DMS79 (cell line): ENCODE measurements at places on chromosomes 6 and 20.

DNA sequence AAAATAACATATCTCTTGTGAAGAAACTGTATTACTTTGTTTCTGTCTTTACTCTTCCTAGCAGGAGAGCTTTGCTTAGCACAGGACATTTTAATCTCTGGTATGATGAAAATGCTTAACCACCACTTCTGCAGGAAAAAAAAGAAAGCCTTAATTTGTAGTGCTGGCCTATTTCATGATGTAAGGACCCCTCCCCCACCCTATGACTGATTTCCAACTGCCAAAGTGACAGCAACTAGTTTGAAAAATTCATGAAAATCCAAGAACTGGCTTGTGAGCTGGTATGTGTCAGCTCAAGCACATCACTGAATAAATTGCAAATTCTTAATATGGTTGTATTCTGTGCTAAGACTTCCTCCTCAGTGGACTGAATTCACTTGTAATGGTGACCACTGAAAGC is 125.3 kb downstream of the REV3L start:
- DNase-seq = no peak

GRCh38 chr20:17761604-17762003 is 61.8 kb downstream of the BANF2 start:
- DNase-seq = no peak

DNA sequence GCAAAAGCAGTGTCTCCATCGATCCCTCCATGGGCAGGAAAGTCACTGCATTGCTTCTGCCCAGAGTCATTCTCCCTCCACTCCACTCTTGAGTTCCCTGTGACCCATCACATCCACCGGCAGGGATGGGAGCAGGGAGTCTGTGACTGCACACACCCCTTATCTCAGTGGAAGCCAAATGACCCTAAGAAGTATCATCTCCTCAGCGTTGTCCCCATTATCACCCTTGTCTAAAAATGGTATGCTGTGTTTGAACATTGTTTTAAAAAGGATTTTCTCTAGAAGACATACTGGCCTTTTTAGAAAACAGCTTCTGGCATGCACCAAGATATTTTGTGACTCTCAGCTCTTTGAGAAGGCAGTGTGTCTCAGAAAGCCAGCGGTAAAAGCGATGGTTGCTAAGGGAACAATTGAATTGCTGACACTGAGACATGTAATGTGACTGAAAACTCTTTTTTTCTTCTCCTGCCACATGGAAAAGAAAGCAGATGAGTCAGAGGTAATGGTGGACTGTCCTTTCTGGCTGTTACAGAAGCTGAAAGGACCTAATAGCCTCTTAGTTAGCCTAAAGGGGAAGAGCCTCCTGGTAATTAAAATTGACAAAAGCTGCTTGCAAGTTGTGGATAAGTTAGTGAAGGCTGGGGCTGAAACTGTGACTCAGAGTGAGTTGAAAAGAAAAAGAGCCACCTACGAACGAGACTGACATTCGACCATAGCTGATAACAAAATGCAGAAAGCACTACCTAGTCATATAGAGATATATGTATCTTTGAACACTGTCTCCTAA is 120.5 kb downstream of the MAP3K7 start:
- no peak for DNase-seq

DNA sequence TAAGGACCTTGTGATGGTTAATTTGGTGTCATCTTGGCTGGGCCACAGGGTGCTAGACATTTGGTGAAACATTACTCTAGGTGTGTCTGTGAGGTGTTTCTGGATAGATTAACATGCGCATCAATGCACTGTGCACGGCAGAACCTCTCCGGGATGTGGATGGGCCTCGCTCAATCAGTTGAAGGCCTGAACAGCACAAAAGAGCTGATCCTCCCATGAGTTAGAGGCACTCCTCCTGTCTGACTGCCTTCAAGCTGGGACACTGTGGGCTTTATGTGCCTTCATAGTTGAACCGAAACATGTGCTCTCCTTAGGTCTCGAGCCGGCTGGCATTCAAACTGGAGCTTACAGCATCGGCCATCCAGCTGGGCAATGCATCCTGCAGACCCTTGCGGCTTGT is 88.8 kb downstream of the HUS1B start:
- no peak for DNase-seq

DNA sequence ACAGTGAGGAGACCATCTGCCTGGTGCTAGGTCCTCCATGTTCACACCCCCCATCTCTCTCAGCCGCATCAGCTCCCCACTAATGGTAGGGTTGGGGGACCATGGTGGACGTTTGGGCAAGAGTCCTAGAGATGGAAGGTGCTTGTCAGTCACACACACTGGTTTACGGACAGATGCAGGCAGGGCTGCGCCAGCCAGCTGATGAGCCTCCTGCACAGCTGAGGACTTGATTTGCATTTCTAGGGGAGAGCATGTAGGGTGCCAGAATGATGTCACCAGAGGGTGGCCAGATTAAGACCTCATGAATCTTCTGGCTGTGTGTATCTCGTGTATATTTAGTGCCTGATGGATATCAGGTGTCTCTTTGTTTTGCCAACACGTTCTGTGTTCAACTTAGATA is 28.6 kb downstream of the CST8 start:
- no peak for DNase-seq

DNA sequence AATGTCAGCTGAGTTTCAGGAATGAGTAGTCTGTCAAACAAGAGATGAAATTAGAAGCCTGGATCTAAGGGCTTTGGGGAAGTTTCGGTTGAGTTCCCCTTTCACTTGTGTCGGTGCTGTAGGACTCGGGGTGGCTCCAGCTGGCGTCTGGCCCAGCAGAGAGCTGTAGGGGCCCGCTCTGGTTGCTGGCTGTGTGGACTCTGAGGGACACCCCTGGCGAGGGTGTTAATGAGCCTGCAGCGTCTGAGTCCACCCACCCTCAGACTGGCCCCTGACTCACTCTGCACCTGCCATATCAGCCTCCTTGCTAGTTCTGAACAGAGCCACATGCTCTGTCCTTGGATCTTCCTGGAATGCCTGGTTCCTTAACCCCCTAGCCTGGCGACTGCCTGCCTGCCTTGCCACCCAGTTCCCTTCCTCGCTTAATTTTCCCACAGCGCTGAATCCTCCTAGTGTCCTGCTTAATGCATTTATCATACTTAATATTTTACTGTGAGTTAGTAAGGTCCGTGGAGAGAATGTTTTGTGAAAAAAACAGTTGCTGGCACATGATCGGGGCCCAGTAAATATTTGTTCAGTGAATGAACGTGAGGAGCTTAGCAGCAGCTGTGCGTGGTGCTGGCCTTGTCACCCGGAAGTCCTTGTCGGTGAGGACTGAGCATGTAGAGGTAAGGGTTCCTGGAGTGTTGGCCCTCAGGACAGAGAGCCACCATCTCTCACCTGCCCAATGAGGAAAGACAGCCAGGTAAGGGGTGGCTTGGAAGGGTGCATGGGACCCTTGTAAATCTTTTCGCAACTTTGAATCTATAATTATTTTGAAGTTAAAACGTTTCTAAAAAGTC is 1.6 kb downstream of the DNAJC5 start:
- DNase-seq = peak; percentile 78

GRCh38 chr20:8305449-8305978 is 173.4 kb downstream of the PLCB1 start:
- no peak for DNase-seq

DNA sequence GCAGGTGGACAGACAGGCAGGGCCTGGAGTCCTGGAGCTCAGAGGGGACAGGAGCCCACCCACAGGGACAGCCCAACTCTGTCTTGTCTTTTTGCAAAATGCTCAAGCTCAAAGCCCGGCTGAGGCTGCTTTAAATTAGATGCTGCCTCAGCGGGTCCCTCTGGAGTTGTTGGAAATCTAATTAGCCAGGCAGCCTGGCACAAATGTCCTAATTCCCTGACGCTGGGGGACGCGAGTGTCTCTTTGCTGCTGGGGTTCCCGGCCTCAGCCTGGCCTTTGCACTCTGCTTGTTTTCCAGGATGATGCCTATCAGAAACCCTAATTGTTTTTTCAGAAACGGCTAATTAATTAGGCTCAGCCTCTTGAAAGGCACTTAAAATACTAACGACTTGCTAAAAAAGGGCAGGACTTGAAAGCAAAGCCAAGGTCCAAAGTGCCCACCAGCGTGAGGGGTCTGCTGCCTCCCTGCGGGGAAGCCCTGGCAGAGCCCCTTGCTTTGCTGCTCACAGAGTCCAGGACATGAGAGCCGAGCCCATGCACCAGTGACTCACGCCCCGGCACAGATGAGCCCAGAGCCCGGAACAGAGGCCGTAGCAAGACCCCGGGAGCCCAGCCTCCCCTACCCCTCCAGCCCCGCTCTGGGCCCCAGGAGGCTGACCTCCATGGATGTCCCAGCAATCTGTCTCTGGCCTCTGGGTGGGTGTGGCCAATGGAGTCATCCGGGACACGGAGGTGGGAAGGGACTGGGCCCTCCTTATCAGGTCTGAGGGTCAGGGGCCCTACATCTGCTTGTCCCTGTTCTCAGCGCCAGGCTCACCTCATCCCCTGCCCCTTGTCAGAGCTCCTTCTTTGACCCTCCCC is 46.0 kb upstream of the BHLHE23 start:
- DNase-seq = no peak

DNA sequence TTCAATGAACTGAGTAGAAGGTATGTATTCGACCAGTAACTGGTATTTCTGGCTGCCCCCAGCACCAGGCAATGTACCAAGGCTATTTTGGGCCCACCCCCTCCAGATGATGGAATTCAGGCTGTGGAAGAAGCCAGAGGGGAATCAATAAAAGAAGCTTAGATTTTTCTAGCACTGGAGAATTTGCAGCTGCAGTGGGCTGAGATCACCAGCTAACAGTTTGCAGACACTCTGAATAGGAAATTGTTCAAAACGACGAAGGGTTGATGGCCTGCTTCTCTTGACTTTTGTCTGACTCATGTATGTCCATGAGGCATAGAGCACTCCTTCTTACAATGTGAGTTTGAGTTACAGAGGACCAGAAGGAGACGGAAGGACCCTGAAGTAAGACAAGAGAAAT is 32.4 kb upstream of the FBXO9 start:
- no peak for DNase-seq

DNA sequence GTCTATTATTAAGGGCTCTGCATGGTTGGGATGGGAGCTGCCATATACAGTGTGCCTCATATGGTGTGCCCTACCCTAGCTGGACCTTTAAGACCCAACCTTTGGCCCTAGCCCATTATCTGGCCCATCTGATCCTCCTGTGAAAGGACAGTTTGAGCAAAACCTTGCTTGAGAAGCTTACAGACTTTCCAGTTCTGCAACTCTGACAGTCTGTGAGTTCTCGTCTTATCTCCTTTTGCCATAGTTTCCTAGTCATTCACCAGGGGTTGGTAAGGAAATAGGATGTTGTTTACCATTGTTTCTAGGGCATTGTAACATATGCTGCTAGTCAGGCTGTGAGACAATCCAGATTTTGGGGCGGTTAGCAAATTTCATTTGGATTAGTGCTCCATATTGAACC is 17.2 kb downstream of the CTNNBL1 start:
- no peak for DNase-seq

DNA sequence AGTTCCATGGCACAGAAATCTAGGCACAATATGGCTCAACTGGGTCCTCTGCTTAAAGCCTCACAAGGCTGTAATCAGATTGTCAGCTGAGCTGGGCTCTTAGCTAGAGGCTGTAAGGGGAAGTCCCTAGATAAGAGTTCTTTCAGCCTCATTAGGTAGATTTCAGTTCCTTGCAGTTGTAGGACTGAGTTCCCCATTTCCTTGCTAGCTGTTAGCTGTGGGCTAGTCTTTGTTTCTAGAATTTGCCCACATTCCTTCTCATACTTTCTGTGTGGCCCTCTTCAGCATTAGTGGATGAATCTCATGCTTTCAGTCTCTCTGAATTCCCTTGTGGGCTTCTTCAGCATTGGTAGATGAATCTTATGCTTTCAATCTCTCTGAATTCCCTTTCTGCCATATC is 71.0 kb upstream of the MRAP2 start:
- no peak for DNase-seq

DNA sequence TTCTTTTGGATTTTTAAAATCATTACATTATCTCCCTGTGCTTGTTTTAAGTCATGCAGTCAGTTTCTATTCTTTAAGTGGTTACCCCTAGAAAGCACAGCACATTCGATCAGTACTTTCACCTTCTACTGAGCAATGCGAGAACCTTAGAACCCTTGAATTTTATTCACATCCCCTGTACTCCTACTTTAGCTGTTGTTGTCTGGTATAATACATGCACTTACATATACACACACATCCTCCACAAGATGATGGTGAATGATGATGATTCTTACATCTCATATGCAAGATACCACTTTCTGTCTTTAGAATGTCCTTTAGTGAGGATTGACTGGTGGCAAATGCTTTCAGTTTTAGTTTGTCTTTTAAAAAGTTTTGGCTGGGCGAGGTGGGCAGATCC is 5.7 kb downstream of the CDC40 start:
- DNase-seq = no peak

DNA sequence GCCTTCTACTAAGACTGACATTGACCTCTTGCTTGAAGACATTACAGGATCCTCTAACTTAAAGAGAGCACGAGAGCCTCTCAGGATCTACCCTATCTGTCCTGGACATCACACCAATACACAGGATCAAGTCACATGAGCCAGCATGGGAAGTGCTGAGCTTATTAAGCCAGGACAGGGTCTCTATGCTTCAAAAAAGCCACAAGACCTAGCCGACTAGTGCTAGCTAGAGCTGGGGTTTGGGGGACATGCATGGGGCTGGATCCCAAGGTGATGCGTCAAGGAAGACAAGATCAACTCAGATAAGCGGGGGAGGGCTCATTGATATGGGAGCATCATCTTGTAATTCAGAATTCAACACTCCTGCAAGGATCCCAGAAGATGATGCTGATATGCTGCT is 167.2 kb upstream of the TAB2 start:
- DNase-seq = no peak

- no peak for DNase-seq
These were observed 3.0 kb upstream of the HUS1B start for GRCh38 chr6:659716-660581.

GRCh38 chr6:66940003-66940402 is 1233.0 kb upstream of the EYS start:
- DNase-seq = no peak

GRCh38 chr20:32574296-32575226 is 10.6 kb downstream of the NOL4L start:
- peak; percentile 17 for DNase-seq

DNA sequence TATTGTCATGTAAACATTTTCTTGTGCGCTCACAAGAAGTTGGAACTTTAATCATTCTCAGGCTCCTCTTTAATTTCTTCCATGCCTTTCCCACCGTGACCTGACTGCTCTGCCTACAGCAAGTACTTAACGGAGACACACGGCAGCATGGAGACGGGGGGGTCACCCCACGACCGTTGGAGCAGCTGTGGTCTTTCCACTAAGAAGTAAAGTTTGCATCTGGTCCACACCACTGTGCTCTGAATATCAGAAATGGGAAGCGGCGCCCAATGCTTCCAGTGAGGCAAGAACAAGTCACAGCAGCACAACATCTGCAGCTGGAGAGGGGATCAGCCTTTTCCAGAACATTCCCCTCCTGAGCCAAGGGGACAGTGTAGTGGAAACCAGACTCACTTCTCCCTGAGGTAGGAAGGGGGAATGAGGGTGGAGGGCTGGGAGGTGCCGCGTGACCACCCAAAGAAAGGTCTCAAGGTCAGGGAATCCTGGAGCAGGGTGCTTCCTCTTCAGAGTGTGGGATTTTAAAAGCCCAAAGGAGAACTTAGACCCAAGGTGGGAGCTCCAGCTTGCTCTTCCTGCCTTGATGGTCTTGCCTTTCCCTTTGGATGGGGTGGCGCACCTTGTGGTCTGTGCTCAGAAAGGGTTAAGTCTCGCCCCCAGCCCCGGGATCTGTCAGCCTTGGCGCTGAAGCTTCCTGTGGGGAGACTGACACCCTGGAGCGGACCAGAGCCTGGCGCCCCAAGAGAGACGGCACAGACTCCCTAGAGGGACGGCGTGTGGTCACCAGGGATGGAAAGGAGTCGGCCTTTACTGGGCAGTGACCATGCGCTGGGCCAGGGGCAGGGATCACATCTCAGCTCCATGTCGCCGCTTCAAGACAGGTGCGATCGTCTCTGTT is 25.6 kb upstream of the SMOC2 start:
- DNase-seq = no peak
